Fibroblast of skin of right biceps (primary cell): ENCODE measurements at places on chromosomes 16 and 17.

- DNase-seq = peak; percentile 96
Observed at GRCh38 chr17:81514739-81515529, 2.3 kb upstream of the ACTG1 start.

- peak; percentile 88 for DNase-seq
Observed at GRCh38 chr17:48002266-48002915, 31.5 kb downstream of the CDK5RAP3 start.

GRCh38 chr17:57465610-57466009 lies 209.3 kb downstream of the MSI2 start:
- DNase-seq = no peak

- peak; percentile 90 for DNase-seq
Observed at GRCh38 chr17:4945176-4945943, 3.0 kb downstream of the PFN1 start.
